ENCODE measurements at places on chromosomes 4 and X. TPM values are rescaled to one million over a fixed set of nuclear protein-coding genes. Genes with fewer than 3 reads are reported as not detected.

GRCh38 chr4:76830612-76830963 is 67.4 kb downstream of the SOWAHB start:
- no peak for DNase-seq

DNA sequence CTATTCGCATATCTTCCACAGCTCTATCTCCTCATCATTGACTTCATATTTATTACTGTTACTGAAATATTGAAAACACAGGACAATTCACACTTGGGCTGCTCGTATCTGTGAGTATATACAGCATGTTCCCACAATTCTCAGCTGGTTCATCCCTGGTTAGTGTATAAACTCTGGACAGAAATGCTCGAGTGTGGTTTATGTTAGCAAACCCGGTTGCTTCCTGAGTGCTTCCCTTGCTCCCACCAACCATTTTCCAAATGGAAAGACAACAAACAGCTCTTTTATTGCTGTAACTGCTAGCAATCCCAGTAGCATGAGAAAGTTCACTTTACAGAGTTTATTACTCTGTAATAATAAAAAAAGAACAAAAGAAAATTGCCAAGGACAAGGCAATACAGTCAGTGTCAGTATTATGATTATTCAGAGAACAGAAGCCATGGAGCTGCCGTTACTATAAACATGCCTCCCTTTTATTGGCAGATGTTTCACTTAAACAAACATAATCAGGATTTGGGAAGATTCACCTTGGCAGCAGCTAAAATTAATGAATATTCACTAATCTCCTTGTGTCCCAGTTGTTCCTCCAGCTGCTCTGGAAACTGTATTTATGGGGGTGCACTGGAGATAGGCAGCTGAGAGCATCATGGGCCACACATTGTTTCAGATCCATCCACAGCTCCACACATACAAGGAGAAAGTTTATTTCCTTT is 134.1 kb upstream of the GUCY1A1 start:
- no peak for DNase-seq

Gene NPY5R
- not detected for total RNA-seq

Gene INTS6L
- total RNA-seq: 1.9 TPM

DNA sequence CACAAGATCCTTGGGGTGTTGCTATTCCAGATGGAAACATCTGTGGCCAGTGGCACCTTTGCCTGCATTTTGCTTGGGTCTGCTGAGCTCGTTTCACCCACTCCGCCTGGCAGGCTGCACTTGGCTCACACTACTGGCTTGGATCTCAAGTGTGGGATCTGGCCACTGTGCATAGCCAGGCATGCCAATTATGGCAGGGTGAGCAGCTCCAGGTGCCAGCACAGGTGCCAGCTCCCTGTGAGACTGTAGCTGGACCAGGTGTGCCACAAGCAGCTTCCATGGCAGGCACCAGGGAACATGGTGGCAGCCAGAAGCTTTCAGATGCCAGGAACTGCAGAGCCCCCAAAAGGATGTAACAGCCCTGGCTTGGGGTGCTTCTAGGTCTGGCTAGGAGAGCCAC is 463.8 kb upstream of the PABPC4L start:
- DNase-seq: no peak

GRCh38 chr4:76592460-76592859 is 157.4 kb downstream of the SHROOM3 start:
- no peak for DNase-seq

Gene SOWAHB
- total RNA-seq: 0.12 TPM

GRCh38 chr4:23882976-23883531 is 6.8 kb downstream of the PPARGC1A start:
- no peak for DNase-seq

- no peak for DNase-seq
Observed at GRCh38 chrX:141443922-141444321, 140.6 kb downstream of the SPANXA1 start.

DNA sequence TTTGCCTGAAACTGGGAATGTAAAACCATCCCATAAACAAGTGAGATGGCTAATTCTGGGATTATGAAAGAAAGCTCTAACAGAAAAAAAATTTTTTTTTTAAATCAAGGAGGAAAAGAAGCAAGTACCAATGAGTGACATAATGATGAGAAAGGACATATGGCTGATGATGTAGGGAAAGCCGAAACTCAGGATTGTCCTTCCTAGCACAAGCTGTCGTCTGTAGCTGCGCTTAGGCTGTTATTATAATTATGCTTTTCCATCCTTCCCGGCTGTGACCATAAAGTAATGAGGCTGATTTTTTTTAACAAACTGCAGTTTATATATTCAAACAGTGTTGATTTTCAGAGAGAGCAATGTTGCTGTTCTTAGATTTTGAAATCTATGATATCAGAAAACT is 209.8 kb upstream of the NOCT start:
- DNase-seq: no peak

- DNase-seq: no peak
Observed at GRCh38 chr4:78659264-78659663, 107.7 kb downstream of the ANXA3 start.

DNA sequence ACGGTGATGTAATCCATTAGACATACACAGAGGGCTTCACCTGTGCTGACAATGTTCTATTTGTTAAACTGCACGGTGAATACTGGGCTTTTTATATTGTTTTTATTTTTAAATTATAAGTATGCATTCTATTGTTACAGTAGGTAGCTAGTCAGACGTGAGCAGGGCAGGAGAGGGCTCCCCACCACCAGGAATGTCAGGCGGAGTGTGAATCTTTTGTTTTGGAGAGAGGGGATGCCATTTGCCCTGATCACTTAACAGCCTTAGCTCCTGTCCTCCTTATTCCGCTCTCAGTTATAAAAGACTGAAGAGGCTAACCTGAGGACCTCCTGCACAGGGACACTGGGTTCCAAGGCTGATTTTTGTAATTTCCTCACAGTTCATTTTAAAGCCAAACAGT is 151.6 kb upstream of the TAPT1 start:
- no peak for DNase-seq

Gene PRDM8
- 19.3 TPM for total RNA-seq

- peak; percentile 75 for DNase-seq
Observed at GRCh38 chr4:139740531-139741041, 75.0 kb downstream of the MGST2 start.

DNA sequence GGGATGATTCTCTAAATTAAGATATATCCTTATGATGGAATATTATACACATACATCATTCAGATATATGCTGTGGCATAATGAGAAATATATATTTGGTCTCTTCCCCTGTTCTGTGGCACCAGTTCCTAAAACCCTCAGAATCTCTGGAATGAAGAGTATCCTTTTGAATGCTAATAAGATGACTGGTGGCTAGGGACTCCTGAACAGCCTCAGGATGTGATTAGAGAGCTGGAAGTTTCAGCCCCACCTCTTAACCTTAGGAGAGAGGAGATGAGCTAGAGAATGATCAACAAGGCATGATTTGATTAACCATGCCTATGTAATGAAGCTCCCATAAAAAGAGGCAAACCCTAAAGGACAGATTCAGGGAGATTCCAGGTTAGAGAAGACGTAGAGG is 632.0 kb downstream of the IQCM start:
- no peak for DNase-seq

- no peak for DNase-seq
Observed at GRCh38 chr4:179698321-179698720, 2256.1 kb upstream of the AGA start.

Gene TMEM31
- total RNA-seq: not detected

Gene RBM3
- total RNA-seq: 153 TPM

DNA sequence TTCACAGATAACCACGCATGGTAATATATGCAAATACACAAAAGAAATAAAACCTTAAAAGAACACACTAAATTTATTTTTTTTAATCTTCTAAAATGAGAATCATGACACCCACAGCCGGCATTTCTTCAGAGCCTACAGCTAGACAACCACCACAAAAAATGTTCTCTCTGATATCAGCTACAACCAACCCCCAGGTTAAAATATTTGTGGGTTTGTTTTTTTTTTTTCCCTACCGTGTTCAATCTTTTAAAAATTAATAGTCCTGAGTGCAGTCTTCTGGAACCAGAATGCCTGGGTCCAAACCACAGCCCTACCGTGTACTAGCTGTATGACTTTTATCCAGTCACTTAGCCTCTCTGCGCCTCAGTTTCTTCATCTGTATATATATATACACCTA is 36.0 kb downstream of the MAML3 start:
- no peak for DNase-seq

DNA sequence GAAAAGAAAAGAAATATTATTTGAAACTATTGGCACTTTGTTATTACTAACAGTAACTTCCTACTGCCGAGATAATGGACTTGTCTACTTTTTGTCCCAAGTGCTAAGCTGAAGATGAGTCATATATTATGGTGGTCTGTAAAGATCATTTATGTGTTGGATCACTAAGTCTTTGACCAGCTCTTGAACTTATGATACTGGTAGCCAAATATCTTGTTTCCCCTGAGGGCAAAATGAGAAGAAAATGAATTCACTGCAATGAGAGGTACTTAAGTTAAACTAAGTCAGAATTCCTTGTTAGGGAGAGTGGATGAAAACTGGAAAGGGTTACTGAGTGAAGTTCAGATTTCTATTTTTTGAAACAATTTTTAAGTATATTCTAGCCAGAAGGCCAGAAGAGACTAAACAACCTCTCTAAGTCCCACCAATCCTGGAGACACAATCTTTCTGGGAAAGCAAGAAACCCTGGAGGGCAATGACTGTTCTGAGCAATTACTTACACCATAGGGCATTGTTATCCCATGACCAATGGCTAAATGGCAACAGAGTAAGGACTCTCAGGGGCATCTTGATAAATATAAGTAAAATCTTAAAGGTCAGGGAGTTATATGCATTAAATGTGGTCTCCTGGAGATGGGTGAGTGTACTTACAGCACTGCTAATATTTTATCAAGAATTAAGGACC is 287.7 kb downstream of the STIM2 start:
- peak; percentile 18 for DNase-seq

DNA sequence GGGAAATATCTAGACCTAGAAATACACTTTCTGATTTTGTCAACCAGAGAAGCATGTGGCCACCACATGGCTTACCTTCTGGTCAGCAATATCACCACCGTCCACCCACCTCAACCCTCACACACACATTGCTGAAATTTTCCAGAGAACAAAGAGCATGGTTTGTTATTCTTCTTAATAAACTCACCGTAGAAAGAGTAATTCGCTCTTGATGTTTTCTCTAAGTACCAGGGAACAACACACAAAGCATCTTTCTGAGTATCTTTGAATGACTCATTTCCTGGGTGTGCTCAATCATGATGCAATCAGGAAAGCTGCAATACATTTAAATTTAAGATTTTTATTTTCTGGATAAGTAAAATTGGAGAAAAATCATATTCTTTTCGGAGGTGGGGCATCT is 24.7 kb upstream of the LRAT start:
- DNase-seq: no peak

GRCh38 chr4:54737421-54737820 is 79.7 kb downstream of the KIT start:
- DNase-seq: no peak

Gene MAGEA10
- not detected for total RNA-seq

Gene TMEM154
- total RNA-seq: 0.45 TPM

DNA sequence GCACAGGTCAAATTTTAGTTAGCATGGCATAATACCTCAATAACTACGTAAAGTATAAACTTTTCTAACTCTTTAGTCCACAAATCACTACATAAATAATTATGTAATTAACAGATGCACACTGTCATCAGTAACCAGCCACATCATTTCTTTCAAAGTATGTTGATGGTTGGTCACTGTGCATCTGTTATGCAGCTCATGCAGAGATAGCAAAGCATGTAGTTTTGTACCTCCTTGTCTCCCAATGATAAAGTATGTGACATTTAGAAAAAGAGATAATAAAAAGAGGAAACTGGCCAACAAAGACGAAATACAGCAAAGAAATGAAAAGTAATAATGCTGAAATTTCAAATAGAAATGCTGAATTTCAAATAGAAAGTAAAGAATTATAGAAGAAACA is 2.9 kb downstream of the LAMTOR3 start:
- DNase-seq: no peak

Gene HSPA4L
- 6.4 TPM for total RNA-seq

Gene CPLX1
- 0.20 TPM for total RNA-seq

Gene GPRASP2
- 7.1 TPM for total RNA-seq

DNA sequence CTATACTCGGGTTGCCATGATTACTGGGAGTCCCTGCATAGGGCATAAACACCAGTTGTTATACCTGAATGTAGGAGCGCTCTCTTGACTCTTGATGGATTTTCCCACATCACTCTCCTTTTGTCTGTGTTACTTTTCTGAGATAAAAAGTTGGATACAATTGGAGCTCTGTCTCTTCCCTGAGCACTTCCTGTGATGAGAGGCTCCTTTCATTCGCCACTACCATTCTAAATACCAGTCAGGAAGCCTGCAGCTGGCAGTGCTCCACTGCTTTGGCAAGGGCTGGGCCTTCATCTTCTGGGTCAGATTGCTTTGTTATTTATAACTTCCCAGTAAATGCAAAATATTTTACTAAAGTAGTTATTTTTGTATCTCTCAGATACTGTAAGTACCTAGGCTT is 13.9 kb downstream of the TCEANC start:
- DNase-seq: no peak

DNA sequence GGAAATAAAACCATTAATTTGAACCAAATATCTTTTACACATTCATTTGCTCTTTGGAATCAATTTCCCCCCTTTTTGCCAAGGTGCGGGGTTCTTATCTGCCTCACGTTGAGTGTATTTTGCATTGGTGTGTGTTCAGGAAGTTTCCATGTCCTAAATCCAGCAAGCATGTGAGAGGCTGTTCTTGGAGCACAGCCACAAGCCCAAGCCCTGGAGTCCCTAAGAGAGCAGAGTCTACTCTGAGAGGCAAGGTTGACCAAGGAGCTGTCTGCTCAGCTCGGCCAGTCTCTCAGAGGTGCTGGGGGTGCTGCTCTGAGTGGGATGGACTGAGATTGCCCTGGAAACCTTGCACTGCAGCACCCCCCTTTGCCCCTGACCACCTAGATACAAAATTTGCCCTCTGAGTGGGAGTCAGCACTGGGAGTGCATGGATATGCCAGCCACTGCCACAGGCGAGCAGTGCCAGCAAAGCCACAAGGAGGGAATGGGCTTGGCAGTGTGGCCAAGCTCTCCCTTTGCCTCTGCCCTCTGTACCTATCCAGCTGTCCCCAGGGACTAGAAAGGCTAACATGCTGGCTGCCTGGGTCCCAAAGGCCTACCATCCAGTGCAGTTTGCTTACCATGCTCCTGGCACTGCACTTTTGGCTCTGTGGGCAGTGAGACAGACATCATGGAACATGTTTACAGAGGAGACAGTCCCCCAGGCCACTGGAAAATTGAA is 20.5 kb upstream of the FAM193A start:
- no peak for DNase-seq

Gene GLRA3
- total RNA-seq: not detected

Gene OPRPN
- total RNA-seq: not detected

DNA sequence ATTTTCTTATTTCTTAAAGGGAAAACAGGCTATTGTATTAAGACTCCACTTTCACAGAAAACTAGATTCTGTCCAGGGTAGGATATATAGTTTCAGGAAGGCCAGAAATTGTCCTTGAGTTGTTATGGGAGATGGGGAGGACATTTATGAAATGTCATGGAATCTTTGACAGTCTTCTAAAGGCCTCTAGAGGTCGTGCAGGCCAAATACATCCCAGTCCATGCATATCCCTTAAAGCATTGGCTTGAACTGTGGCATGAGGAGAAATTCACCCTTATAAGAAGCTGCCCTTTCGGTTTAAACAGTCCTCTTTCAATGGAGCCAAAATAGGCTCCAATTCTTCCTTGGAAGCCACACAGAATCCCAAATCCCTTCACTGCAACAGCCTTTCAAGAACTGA is 183.6 kb upstream of the NOCT start:
- DNase-seq: no peak

Gene GAB1
- 7.8 TPM for total RNA-seq

Gene MYOZ2
- 0.25 TPM for total RNA-seq

Gene HSFX2
- total RNA-seq: not detected

Gene PABPC4L
- total RNA-seq: 2.2 TPM

Gene INTU
- total RNA-seq: 4.1 TPM
